ENCODE measurements at places on chromosomes 3 and 15.

DNA sequence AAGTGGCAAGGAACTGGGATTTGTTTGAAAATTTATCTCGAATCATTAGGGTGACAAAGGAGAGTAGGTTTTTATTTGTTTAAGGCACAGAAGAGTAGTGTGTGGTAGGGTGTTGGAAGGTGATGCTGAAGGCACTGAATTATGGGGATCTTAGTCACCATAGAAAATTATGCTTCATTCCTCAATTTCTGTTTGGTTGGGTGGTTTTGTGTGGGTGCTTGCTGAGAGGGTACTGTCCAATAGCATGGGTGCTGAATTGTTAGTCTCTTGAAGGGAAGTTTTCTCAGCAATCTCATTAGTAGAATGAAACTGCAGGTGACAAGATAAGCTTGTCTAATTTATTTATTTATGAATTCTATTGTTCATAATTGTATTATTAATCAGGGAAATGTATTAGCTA is 610.9 kb downstream of the AGBL1 start:
- no peak for DNase-seq

DNA sequence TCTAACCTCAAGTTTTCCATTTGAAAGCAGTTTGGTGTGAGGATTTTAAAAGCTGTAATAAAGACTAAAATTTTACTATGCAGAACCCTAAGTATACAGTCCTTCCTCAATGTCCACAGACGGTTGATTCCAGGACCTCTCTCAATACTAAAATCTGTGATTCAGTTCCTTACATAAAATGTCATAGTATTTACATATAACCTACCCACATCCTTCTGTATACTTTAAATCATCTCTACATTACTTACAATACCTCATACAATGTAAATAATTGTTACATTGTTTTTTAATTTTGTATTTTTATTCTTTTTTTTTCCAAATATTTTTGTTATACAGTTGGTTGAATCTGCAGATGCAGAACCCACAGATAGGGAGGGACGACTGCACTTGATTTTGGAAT is 2.8 kb upstream of the TOPAZ1 start:
- DNase-seq, result no peak

- no peak for DNase-seq
Observed at GRCh38 chr15:93985925-93986324, 245.4 kb upstream of the MCTP2 start.

GRCh38 chr3:196175116-196175625 is 36.0 kb downstream of the ZDHHC19 start:
- DNase-seq, result no peak

GRCh38 chr3:134354612-134355251 is 19.5 kb downstream of the AMOTL2 start:
- DNase-seq, result no peak

- DNase-seq, result no peak
Observed at GRCh38 chr3:89252860-89253259, 145.4 kb downstream of the EPHA3 start.

DNA sequence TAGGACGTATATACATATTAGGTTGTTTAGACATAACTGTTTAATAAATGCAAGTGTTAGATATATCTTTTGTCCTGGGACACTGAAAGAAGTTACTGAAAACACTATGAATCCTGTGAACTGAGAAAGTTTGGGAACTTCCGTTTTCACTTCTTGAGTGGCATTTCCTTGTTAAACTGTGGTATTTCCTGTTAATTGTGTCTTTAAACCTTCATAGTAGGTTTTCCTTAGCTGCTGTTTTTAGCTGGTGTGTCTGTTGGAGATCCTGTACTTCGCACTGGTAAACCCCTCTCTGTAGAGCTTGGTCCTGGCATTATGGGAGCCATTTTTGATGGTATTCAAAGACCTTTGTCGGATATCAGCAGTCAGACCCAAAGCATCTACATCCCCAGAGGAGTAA is 37.1 kb downstream of the ATP6V1A start:
- no peak for DNase-seq

- DNase-seq, result no peak
Observed at GRCh38 chr15:39403640-39404117, 177.2 kb upstream of the THBS1 start.

DNA sequence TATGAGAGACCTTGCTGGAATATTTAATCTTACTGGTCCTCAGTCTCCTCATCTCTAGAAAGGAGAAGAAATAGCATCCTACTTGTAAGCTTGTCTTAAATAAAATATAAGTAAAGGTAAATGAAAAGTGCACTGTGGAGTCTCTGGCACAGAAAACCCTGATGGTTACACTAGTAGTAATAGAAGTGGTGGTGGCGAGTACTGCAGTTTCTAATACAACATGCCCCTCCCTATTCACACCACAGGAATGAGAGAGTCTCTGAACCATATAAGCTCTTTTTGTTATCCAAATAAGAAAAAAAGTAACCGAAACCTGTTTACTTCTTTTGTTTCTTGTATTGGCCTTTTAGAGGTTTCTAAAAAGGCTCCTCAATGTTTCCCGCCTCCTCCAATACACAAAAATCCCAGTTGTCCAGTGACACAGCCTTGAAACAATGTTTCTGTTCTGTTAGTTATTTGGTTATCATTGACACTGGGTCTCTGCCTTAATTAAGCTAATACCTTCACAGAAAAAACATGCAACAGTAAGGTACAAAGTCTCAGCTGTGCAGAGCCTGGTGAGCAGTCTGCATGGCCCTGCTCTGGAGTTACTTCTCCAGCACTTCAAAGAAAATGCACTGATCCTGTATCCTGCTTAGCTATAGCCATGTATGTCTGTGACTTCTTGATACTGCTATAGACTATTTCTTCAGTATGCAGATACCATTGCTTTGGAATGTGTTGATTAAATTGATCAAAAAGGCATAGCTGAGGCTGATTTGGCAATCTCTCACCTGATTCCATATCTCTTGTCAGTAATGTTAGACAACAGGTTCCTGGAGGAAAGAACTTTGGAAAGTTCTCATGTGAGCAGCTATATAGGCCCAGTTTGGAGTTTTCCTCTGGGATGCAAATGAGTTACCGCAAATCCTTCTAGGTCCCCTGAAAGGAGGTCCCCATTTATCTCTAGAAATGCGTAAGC is 315.6 kb upstream of the IL12A start:
- DNase-seq, result no peak

GRCh38 chr3:64617610-64618009 is 70.2 kb downstream of the ADAMTS9 start:
- no peak for DNase-seq

DNA sequence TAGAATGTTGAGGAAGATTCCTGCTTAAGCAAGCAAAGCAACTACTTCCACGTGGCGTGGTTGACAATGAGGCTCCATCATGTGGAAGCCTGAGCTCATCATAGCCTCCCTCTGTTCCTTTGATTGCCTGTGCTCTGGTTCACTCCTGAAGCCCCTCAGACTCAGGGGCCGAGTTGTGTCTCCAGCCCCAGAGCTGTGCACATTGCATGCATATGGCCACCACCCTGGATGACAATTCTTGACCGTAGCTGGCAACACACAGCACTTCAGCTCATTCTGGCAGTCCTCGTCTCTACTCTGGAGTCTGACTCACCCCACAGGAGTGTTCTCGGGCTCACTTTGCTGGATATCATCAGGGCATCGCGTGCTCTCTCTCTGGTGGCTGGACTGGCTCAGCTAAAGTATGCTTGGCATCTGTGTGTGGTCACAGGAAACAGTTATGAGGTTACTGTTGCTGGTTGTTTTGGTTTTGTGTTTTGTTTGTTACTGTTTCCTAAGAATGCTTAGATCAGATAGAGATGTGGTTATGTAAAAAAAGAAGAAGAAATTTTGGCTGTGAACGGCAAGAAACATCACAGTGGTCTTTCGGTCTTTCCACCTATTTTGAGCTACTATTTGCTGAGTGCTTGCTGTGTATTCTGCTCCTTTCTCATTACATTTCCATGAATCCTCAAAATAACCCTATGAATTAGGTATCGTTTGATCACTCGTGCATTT is 41.6 kb upstream of the MRPS22 start:
- no peak for DNase-seq

DNA sequence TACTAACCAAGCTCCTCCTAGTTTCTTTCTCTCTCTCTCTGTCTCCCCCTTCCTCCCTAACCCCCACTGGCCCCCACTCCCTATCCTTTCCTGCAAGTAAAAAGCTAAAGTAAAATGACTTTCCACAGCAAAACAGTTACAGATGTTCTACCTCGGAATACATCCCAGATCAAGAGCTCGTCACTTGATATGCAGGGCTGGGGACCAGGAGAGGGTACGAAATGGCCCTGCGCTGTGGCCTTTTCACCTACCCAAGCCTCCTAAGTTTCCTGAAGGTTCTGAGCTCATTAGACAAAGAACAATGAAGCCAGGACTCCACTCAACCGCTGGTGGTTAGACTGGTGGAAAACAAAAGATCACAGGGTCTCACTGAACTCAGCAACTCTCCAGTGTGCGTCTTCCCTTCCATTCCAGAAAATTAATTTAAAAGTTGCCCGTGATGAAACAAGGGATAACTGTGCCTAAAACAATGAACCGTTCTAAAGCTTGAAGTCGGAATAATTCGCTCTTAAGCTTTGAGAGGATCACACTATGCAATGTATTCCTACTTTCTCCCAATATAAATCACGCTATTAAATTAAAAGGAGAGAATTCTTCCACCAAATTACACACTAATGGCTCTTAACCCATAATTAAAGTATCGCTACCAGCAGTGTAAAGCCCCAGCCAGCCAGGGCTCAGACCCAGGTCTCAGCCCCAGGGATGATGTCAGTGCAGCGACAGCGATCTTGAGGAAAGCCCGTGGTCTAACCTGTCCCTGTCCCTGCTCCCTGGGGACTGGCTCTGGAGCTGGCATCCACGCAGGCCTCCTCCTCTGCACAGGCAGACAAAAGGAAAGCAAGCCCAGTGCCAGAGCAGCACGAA is 5.0 kb downstream of the VGLL4 start:
- DNase-seq, result no peak

- no peak for DNase-seq
Observed at GRCh38 chr15:48388016-48388851, 57.0 kb downstream of the DUT start.

DNA sequence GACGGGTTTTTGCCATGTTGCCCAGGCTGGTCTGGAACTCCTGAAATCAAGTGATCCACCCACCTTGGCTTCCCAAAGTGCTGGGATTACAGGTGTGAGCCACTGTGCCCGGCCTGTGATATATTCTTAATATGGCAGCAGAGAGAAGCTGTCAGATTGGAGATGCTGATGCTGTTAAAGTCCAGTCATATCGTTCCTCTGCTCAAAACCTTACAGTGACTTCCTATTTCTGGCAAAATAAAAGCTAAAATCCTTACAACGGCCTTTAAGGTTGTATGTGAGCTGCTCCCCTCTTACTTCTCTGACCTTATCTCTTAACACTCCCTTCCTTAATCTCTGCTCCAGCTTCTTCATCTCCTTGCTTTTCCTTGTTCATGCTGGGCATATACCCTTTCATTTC is 26.6 kb upstream of the MGA start:
- DNase-seq, result no peak

DNA sequence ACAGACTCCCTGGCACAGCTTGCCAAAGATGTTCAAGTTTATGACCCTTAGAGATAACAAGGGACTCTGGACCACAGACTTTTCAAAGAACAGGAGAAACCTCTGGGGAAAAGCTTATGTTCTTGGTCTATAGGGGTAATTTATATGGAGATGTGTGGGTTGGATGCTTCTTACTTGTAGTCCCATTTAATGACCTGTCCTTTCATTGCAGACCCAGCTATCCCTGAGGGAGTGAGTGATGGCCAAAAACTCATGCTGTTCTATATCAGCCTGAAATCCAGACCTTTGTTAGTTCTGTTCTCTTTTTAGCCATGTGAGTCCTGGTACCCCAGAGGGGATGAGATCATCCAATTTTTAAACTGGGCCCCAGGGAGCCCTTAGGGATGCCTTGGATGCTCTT is 43.7 kb upstream of the MRPL3 start:
- DNase-seq, result no peak

GRCh38 chr3:52554026-52554755 is 17.8 kb downstream of the UQCC5 start:
- DNase-seq, result no peak

- DNase-seq, result no peak
Observed at GRCh38 chr3:191376516-191377141, 46.3 kb upstream of the UTS2B start.

GRCh38 chr15:43518197-43518761 is 871 bp downstream of the MAP1A start:
- peak; percentile 82 for DNase-seq

- DNase-seq, result peak; percentile 83
Observed at GRCh38 chr3:53254509-53255422, 1.1 kb downstream of the TKT start.

- no peak for DNase-seq
Observed at GRCh38 chr3:41364736-41365135, 165.4 kb downstream of the CTNNB1 start.

- DNase-seq, result no peak
Observed at GRCh38 chr3:23452408-23452807, 249.3 kb downstream of the UBE2E2 start.

DNA sequence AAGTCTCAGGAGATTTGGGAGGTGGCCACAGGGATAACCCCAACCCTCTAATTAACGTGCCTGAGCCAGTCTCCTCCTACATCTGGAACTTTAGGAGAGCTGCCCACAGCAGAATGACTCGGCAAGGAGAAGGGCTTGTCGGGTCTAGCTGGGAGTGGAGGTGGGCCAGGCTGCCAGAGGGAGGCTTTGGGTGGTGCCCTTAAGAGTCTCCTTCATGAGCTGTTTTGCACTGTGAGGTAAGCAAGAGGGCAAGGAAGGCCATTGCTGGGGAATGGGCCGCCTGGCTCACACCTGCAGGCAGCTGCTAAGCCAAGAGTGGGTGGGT is 3.6 kb upstream of the TNK2 start:
- DNase-seq, result no peak

All from cerebellum (tissue), 4 donors.